ENCODE measurements at places on chromosomes 7 and 10.

DNA sequence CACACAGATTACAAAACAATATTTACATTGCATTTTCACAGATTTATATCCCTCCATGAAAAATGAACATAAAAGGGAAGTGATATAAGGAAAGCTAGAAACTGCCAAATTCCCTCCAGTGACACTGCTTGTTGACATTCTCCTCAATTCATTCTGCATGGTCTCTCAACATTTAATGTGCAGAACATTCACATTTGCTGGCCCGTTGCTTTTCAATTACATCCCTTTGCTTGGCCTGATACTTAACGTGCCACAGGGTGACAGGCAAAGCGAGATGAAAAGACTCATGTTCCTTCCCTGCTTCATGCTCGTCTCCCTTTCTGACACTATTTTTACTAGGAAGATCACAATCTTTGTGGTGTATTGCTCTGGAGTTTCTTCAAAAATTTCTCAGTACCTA is 1019.7 kb upstream of the LRRN3 start:
- DNase-seq: no peak

- DNase-seq: no peak
These were observed 8.1 kb downstream of the CYP26A1 start for GRCh38 chr10:93081834-93082233.

DNA sequence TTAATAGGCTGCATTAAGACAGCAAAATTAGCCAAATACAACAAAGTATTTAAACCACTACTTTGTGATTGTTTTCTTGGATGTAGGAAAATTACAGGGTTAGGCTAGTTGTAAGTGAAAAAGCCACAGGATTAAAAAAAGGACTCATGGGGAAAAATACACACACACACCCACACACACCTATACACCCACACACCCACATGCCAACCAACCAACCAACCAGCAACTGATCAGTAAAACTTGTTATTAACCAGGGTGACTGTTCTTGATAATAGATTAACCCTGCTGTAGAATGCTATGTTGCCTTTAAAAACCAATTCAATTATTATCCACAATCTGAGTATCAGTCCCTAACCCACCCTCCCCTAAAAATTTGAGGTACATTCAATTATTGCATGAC is 49.0 kb downstream of the MTPN start:
- no peak for DNase-seq

GRCh38 chr10:67606572-67606971 is 89.4 kb downstream of the CTNNA3 start:
- no peak for DNase-seq

DNA sequence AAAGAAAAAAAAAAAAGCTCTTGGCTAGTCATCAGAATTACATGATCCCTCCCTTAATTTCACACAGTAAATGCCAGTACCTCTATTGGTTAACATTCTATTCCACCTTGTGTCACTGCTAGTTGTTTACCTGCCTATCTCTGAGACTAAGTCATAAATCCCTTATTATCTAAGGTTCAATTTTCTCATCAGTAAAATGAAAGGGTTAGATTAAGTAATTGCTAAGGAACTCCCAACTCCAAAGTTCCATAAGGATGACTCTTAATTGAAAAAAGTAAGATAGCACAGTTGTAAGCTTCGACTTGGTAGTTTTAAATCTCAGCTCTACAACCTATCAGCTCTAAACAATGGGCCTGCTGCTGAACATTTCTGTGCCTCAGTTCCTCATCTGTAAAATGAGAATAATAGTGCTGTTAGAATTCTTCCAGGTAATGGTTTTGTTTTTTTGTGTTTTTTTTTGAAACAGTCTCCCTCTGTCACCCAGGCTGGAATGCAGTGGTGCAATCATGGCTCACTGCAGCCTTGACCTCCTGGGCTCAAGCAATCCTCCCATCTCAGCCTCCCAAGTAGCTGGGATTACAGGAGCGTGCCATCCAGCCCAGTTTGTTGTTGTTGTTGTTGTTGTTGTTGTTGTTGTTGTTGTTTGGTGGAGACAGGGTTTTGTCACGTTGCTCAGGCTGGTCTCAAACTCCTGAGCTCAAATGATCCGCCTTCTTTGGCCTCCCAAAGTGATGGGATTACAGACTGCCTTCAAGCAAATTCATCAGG is 35.6 kb downstream of the SRPK2 start:
- no peak for DNase-seq

- DNase-seq: no peak
These were observed 85.2 kb downstream of the SORBS1 start for GRCh38 chr10:95475827-95476468.

GRCh38 chr10:13143766-13144165 is 17.6 kb upstream of the MCM10 start:
- DNase-seq: no peak

Data from stimulated activated CD4-positive, alpha-beta T cell treated with anti-CD3 and anti-CD28 coated beads, Interleukin-2, amount 100 ng/mL, for 24 hours (primary cell).